Stimulated activated naive CD4-positive, alpha-beta T cell (primary cell): ENCODE measurements at places on chromosomes 2 and 18.

- DNase-seq = peak; percentile 28
These were observed 40.1 kb downstream of the ODC1 start for GRCh38 chr2:10407841-10408648.

DNA sequence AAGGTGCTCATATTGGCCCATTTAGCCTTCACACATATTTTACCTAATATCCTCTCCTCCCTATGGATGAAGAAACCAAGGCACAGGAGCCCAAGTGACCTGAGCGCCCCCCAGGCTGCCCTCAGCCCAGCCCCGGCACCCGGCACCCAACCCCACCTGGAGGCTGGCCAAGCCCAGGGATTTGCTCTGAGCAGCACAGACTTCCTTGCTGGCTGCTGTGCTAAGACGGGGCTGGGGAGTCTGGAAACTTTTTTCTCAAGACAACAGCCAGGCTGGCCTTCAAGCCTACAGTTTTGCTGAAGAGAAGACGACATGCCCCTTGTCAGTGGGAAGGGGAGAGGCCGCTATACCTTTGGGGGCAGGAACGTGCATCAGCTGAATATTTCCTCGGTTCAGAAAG, 52.7 kb upstream of the LAMA1 start:
- DNase-seq = no peak

- DNase-seq = no peak
These were observed 22.0 kb downstream of the MARCHF4 start for GRCh38 chr2:216350214-216350791.

DNA sequence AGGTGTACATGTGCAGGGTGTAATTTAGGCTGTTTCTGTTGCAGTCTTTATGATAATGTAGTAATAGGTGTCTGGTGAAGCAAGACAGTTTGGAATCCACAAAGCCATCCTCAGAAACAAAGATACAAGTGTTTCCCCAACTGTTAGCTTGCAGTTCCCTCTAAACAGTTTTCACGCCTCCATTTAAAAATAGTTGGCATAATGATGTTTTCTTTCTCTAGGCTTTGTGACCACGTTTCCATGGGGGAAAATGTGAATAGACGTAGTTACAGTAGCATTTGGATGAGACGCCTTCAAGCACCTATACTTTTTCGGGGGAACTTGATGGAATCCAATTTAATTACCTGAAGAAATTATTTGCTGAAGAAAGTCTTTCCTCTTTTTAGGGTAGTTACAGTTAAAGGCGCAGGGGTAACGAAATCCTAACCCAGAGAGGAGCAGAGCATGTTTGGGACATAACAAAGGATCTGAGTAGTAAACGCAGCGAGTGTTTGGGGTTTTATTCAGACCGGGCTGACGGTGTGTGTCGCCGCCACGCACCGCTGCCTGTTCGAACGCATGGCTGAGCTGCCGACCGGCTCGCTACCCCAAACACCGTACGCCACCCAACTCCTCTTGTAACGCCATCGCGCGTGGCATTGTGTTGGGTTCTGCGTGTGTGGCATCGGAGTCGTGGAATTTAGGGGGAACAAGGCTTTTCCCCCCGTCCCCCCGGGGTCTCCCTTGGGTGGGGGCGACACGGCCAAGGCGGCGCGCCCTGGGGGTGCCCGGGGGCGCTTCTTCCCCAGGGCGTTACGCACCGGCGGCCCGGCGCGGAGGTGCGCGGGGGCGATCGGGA, 681 bp upstream of the NRP2 start:
- no peak for DNase-seq

- DNase-seq = no peak
These were observed 109.1 kb upstream of the GLI2 start for GRCh38 chr2:120626566-120626965.

- DNase-seq = no peak
These were observed 829 bp upstream of the KIAA2012 start for GRCh38 chr2:202072226-202072625.

DNA sequence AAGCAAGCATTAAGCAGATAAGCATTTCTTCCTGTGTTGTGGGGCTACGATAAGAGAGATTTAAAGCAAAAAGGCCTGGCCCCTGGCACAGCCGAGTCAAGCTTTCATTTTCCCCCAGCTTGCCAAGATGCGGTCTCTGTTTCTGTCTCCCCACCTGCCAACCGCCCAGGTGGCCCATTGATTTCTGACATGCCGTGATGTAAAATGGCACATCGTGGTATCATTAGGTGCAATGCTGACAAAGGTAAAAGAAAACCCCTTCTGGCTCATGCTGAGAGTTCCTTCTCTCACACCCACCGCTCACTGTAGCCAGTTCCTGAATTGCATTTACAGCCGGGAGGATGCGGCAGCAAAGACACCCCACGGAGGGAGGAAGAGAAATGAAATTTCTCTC, 62.8 kb downstream of the BOD1L2 start:
- DNase-seq = no peak

- DNase-seq = no peak
These were observed 154.9 kb upstream of the NDUFV2 start for GRCh38 chr18:8947566-8947965.

DNA sequence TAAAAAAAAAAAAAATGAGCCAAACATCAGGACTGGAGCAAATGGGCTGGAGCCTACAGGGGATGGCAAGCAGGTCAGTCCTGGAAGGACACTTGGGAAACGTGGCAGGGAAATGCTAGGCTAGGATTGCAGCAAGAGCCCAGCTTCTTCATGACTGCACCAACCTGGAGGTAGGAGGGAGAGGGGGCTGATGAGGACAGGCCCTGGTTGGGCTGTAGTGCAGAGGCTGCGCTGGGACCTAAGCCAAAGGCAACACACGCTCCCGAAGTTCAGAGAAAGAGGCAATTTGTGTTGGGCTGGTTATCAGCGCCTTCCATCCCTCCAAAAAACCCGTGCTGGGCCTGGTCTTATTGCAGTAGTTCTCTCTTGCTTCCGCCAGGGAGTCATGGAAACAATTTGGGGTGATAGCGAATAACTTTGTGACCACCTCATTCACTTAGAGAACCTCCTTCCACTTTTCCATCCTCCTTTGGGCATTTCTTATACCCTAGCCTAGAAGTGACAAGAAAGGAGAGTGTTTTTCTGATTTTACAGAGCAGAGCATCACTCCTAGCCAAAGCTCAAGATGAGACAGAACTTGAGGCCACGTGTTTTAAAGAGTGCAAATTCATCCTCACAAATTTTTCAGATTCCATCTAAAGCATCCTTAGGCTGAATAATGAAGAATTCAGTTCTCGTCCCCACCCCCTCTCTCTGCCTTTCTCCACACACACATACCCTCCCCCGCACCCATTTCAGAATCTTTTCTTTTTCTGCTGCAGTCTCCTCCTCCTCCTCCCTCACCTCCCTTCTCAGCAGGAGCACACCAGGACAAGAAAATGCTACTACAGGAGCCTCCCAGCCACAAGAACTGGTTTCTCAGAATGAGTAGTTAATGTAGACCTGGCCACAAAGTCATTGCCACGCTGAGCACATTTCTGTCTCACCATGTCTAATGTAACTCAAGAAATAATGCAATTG, 82.5 kb upstream of the STPG4 start:
- DNase-seq = no peak
